ENCODE measurements at places on chromosomes 11 and 22.
A peak's percentile ranks its signal among the peaks of the same experiment; 100 is the strongest.

- no peak for DNase-seq
These were observed 524.5 kb downstream of the NTM start for GRCh38 chr11:131894615-131895544.

DNA sequence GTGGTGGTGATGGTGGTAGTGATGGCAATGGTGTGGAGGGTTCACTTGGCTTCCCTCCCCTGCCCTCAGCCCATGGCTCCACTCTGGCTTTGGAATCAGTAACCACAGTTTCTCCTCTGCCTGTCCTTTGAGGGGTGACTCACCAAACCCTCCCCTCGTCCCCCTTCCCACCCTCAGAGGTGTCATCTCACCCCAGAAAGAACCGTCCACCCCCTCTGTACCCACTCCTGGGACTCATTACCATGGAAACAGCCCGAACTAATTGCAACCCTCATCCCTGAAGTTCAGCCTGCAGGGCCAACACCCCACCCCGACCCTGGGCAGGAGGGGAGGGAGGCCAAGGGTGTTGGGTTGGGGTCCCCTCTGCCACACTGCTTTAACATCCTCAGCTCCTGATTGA, 26.6 kb downstream of the PHLDB1 start:
- no peak for DNase-seq

DNA sequence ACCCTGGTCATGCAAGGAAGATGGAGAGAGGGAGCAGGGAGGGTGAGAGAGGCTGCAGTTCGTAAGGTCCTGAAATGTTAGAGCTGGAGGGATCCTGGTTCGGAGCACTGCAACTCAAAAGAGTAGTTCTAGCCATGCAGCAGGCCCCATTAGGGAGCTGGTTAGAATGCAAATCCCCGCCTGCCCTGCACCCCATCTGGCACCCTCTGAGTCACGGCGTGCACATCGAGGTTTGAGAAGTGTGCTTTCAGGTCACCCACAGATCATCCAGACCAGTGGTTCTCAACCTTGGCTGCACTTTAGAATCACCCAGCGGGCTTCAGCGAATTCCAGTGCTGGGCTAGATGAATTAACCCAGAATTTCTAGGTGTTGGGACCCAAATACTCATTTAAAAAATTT, 48.2 kb downstream of the ST3GAL4 start:
- DNase-seq = no peak

GRCh38 chr11:486189-486588, 20.9 kb downstream of the RNH1 start:
- DNase-seq = no peak

DNA sequence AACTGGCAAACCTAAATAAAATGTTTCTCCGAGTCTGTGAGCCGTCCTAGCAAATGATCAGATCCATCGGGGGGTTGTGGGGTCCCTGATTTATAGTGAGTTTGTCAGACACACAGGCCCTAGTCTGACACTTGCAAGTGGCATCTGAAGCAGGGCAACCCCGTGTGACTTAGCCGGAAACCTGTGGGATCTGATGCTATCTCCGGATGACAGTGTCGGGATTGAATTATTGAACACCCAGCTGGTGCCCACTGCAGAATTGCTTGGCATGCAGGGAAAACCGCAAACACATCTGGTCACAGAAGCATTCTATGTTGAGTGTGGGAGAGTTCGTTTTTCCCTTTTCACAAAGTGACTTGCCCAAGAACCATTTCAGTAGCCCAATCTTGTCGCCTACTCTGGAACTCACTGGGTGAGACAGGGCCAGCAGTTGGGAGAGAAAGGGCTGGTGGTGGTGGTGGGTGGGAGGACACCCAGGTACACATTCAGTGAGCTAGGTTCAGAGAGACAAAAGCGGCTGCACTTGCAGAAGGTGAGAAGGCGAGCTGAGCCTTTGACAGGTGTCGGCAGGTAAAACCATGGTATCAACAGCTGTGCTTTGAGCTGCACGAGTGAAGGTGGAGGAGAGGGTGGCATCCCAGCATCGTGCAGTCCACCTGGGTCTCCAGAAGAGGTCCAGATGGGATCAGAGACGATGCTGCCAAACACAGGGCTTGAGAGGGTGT, 33.7 kb upstream of the B3GAT1 start:
- peak; percentile 46 for DNase-seq

GRCh38 chr22:17943533-17944249, 80.7 kb downstream of the MICAL3 start:
- DNase-seq = no peak

DNA sequence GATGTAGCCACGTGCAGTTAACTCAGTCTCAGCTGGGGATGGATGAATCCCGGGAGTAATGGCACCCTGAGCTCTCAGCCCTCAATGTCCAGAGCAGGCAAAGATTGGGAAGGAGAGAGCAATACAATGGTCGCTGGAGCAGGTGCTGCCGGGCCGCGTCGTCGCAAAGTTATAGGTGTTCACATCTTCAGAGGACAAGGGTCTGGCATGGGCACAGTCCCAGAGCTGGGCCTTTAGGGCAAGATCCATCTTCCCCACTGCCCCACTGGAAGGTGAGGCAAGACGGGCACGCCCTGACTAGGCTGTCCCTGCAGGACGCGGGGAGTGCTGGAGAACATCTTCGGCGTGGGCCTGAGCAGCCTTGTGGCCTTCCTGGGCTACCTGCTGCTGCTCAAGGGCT, 7.6 kb downstream of the PCNX3 start:
- DNase-seq = no peak

DNA sequence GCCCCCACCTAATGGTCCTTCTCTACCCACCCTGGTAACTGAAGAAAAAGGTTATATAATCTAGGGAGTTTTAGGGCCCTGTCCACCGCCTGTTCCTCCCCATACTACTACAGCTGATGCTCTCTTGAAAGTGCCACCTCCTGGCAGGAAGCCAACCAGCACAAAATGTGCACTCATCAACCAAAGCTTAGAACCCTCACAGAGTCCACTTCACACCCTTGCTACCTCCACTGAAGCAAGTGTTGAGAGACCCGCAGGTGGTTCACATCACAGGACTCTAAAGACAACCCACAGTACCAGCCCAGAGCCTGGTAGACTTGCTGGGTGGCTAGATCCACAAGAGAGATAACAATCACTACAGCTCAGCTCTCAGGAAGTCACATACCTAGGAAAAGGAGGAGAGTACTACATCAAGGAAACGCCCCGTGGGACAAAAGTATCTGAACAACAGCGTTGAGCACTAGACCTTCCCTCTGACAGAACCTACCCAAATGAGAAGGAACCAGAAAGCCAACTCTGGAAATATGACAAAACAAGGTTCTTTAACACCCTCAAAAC, 17.5 kb upstream of the OR10W1 start:
- no peak for DNase-seq

GRCh38 chr11:92964471-92964870, 5.0 kb upstream of the MTNR1B start:
- no peak for DNase-seq

DNA sequence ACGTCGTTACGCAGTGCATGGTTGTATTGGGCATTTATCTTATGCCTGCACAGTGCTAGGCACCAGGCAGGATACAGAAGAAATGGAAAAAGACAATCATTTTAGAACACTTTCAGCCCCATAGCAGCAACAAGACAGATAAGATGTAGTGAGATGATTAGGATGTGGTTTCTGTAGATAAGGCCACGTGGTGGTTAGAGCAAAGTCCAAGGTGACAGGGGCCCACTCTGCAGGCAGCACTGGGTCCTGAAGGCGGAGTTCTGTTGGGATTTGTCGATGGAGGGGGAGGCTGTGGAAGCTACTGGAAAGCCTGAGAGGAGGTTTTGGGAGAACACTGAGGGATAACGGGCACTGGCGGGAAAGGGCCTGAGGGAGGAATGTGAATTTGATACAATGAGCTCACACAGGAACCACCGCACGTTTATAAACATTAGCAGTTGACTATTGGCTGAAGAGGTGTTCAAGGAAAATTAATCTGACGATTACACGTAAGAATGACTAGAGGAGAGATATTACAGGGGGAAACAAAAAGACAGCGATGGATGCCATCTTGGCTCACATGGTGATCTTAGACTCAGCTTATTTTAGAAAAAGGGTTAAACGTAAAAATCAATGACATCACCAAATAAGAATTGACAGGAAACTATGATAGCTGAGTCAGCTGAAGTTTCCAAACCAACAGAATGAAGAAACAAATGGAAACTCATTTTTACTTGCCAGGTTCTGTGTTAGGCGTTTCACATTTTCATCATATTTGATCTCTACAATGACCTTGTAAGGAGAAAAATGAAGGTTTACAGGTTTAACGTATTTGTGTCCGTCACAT, 551.0 kb downstream of the OPCML start:
- DNase-seq = peak; percentile 8

- peak; percentile 48 for DNase-seq
These were observed 35.3 kb downstream of the DGCR2 start for GRCh38 chr22:19086896-19087295.

All from HT1080 (cell line).